NCI-H774 (cell line): ENCODE measurements at places on chromosomes 11 and 22.

DNA sequence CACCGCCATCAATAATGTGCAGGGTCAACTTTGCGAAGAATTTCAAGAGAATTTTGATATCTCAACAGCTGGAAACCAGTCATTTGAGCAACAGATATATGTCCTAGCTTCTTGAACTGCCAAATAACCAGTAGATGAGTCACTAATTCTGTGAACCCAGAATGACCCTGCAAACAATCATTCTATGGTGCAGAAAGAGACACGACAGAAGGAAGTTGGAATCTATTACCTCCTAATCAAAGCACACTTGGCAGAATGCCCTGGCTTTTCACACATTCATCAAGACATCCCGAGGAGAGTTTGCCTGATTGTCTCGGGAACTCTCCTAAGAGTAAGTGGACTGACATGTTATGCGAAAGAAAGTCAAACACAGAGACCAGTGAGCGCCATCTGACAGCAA, 621.1 kb downstream of the OPCML start:
- DNase-seq, result no peak

- DNase-seq, result no peak
Observed at GRCh38 chr22:20551805-20552442, 44.5 kb downstream of the MED15 start.

DNA sequence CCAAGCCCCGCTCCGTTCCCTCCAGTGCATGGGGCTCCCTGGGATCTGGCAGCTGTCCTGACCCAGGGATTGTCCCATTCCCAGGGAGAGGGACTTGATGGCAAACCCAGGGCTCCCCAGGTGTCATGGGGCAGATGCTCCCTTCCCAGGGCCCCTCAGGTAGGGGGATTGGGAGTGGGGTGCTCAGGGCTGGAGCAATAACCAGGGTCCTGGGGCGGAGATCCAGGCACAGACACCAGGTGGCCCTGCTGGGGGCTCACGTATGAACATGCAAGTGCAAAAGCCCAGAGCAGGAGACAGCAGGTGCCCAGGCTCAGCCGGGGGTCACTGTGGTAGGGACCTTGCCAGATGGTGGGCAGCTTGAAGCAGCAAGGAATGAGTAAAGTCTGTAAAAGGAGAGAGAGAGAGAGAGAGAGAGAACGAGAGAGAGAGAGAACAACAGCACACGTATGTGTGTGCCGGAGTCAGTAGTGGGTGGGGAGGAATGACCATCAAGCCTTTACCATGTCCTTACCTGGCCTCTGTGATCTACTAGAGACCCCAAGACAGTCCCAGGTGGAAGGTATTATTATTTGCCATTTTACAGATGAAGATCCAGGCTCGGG, 19.3 kb upstream of the MPPED1 start:
- no peak for DNase-seq

GRCh38 chr11:13713982-13714381, 45.5 kb downstream of the FAR1 start:
- no peak for DNase-seq

GRCh38 chr11:11250470-11250869, 102.6 kb downstream of the CSNK2A3 start:
- DNase-seq, result no peak

GRCh38 chr11:105719073-105719822, 109.4 kb downstream of the GRIA4 start:
- DNase-seq, result peak; percentile 51

GRCh38 chr11:123065621-123066020, 3.7 kb upstream of the HSPA8 start:
- DNase-seq, result no peak

DNA sequence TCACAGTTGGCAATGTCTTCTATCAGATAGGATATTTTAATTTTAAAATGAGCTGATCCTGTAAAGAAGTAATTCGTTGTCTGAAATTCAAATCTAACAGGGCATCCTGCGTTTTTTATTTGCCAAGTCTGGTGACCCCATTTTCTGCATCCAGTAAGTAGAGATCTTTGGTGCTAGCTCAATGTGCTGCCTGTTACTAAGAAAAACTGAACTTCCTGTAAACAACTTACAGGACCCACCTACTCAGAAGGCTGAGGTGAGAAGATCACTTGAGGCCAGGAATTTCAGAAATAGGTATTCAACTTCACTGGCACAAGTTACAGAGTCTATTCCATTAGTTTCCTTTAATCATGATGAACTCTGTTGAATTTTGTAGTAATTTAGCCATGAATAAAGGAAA, 4.0 kb downstream of the ARL14EP start:
- no peak for DNase-seq

DNA sequence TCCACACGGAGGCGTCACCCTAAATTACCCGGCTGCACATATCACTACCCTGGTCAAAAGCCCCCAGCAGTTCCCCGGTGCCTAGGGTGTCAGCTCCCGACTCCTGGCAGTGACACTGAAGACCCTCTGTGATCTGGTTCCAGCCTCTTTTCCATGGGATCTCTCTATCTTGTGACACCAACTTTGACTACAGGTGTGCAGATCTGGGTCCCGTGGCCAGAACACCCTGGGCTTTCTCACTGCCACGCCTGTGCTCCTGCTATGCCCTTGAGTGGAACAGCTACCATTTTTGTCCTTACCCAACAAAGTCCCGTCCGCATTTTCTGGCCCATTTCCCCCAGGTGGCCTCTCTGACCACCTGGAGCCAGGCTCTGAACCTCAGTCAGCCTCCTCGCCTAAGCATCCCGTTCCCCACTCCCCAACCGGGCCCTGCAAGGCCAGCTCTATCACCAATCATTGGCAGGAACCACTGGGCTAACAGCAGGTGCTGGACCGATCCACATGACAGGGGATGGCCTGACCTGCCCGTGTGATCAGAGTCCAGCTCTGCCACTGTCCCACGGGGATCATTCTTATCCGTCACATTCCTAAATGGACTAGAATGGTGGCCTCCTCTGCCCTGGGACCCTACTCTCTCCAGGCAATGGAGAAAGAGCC, 20.7 kb upstream of the CBX7 start:
- DNase-seq, result no peak

- no peak for DNase-seq
Observed at GRCh38 chr11:69928975-69929374, 109.8 kb upstream of the FGF3 start.

GRCh38 chr11:22520521-22520920, 105.1 kb downstream of the FANCF start:
- DNase-seq, result no peak

GRCh38 chr22:38730411-38730871, 24.7 kb downstream of the GTPBP1 start:
- DNase-seq, result no peak

- no peak for DNase-seq
Observed at GRCh38 chr11:133814588-133815100, 30.7 kb downstream of the SPATA19 start.

GRCh38 chr22:42443240-42444076, 11.3 kb upstream of the NFAM1 start:
- no peak for DNase-seq

GRCh38 chr11:44361813-44362212, 51.9 kb upstream of the ALX4 start:
- DNase-seq, result no peak

GRCh38 chr11:47351156-47352126, 1.1 kb downstream of the MYBPC3 start:
- DNase-seq, result no peak

GRCh38 chr11:108826136-108826535, 161.3 kb downstream of the DDX10 start:
- DNase-seq, result no peak
